ENCODE measurements at places on chromosomes 13 and 19. TPM values are rescaled to one million over a fixed set of nuclear protein-coding genes. Genes with fewer than 3 reads are reported as not detected.
A peak's percentile ranks its signal among the peaks of the same experiment; 100 is the strongest.

DNA sequence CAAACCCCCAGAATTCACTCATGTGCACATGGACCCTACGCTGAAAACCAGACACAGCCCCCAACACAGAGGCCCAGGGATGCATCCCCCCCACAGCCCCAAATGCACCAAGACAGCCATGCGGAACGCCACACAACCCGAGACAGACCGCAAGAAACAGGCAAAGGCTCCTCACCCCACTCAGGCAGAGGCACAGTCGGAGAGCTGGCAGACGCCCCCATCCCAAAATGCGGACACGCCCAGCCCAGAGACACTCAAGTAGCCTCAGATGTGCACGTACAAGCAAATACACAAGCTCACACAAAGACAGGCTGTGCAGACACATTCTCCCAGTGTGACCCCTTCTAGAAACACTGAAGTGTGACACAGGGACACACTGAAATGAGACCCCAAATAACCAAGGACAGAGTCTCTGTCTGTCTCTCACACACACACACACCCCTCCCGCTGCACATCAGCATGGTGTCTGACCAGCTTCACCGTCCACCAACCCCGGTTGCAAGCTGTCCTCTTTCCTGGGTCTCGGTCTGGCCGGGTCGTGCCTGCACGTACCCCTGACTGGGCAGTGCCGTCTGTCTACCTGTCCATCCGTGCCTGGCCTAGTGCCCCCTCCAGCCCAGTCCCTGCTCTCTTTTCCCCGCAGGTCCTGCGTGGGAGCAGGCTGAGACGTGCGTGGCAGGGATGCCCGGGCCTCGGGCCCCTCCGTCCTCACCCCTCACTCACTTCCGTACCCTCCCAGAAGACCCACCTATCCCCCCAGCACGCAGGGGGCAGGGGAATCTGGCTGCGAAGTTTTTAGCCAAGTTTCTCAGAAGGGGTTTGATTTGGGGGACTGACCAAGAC is 16.1 kb downstream of the ERFL start:
- ATAC-seq = no peak

The INSR gene
- total RNA-seq = 18.1 TPM

The LHFPL6 gene
- 15.4 TPM for total RNA-seq

The ICAM5 gene
- total RNA-seq = 2.4 TPM

- peak; percentile 52 for ATAC-seq
Measured at GRCh38 chr19:19540064-19540714, 2.1 kb downstream of the CILP2 start.

DNA sequence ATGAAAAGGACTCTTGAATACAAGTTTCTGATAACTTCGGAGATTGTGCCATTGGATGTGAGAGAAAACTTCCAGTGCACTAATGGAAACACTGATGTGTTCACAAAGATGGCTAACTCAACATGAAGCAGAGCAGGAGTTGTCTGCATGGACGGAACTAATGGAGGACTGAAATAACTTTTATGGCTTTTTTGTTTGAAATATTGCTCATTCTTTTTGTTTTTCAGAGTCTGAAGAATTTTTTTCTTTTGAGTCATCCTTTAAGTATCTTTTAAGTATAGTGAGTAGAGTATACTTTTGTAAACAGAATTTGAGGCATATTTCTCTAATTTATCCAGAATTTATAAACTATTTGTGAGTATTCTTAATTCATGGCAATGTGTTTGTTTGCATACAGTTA is 25.7 kb downstream of the CRYL1 start:
- no peak for ATAC-seq

The LIM2 gene
- total RNA-seq = not detected

DNA sequence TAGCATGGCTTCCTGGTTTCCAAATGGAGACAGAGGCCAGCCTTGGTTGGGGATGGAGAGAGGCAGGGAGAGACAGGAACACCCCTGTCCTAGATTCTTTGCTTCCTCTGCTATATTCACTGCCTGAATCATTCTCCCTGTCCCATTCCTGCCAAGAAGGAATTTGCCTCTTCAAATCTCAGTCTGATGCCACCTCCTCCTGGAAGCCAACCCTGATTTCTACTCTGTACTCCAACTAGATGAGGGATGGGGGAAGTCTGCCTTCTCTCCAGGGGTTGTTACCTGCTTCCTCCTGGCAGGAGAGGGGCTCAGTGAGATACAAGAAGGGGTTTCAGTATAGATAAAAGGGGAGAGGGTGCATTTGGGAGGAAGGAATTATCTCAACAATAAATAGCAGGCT is 1.3 kb upstream of the ACTL9 start:
- no peak for ATAC-seq

- no peak for ATAC-seq
Measured at GRCh38 chr19:49324801-49325576, at the start of gene SLC6A16. Gene SLC6A16, minus strand, starts transcription at chr19:49325191. Its CDS starts 13,844 bp downstream, at chr19:49311347.

The RFPL4A gene
- not detected for total RNA-seq

DNA sequence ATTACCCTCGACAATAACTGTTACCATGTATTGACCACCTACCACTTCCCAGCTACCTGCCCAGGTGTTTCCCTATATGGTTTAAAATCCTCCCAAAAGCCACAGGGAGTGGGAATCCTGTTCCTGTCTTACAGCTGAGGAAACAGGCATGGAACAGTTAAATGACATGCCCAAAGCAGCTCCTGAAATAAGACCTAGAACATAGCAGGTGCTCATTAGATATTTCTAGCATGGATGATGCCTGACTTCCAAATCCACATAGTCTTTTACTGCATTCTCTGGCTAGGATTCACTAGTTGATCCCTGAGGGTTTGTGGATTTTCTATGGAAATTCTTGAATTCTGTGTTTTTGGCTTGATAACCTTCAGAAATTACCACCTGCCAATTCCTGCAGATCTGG is 13.0 kb downstream of the KCNN4 start:
- ATAC-seq = no peak

DNA sequence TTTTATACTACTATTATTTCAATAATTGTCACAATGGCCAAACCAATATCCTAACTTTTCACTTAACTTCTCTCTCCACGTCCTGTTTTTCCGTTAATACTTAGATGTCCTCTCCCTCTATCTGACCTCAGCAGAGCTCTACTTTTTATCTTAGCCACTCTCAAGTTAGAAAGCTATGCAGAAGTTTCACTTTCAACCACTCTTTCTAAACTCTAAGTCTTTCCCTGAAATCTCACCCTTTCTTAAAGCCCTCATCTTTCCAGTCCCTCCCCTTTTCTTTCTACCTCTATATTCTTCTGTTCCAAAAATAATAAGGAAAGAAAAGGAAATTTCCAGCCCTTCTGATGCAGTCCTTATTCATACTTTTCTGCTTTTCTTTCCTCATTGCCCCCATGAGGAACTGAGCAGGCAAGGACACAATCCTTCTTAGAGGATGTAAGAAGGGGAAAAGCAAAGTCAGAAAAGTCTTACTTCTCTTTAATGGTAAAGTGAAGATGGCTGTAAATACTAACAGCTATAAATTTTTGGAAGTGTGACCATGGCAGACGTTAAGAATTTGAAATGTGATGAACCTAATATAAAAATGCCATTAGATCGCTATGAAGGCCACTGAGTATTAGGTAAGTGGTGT is 23.0 kb downstream of the FAM216B start:
- ATAC-seq = no peak

DNA sequence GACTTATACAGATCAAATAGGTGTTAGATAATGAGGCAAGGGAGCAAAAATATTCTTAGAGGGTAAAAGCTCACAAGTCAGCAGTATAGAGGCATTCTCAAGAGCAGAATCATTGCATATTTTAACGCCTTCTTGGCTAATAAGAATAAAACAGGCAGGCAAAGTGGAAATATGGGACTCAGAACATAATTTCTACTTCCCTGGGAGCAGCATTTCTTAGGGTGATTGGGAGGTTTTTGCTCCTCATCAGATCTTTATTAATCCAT is 39.6 kb downstream of the LHFPL6 start:
- ATAC-seq = no peak

GRCh38 chr13:34155931-34156607 is 338.1 kb downstream of the RFC3 start:
- ATAC-seq = peak; percentile 15
